Suppressor macrophage (primary cell): ENCODE measurements at places on chromosomes 13 and 19.

- no peak for DNase-seq
Observed at GRCh38 chr13:21583478-21583877, 20.5 kb downstream of the MICU2 start.

GRCh38 chr19:50258918-50259372 is 55.5 kb downstream of the MYH14 start:
- peak; percentile 53 for DNase-seq

- DNase-seq, result no peak
Observed at GRCh38 chr19:46000491-46001246, 5.4 kb downstream of the CCDC61 start.

GRCh38 chr19:34669305-34669704 is 7.7 kb downstream of the SCGB2B2 start:
- no peak for DNase-seq
